ENCODE measurements at places on chromosomes 11 and 22.

- no peak for DNase-seq
Measured at GRCh38 chr22:48253573-48253972, 1491.1 kb downstream of the TBC1D22A start.

DNA sequence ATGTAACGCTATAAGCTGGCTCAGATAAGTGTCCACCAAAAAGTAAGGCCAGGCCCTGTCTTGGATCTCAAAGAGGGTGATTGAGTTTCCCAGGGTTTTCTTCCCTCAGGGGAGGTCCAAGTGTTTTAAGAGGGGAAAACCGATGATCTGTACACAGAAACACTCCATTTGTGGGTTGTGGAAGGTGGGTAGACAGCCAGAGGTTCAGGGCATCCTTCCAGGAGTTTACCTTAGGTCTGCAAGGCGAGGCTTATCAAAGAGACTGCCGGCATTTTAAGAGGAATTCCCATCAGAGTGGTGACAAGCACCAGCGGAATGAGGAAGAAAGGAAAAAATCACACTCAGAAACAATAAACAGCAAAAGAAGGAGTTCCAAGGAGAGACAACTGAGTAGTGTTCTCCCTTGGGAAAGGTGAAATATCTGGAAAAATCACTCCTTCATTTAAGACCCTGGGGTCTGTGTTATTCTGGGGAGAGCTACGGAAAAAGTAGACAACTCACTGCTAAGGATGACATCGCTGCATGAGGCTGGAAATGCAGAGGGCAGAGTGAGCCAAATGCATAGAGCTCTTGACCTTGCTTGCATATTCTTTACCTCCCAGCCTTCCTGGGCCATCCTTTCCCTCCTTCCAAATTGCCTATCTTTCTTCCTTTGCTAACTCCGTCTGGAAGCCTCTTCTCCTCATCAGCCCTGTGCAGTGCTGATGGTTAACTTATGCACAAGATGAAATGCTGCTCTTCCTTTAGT lies 22.1 kb upstream of the MMP7 start:
- DNase-seq: no peak

GRCh38 chr11:43685440-43685839 lies 4.9 kb downstream of the HSD17B12 start:
- DNase-seq: no peak

- no peak for DNase-seq
Measured at GRCh38 chr11:26573896-26574295, 1.8 kb upstream of the MUC15 start.

- no peak for DNase-seq
Measured at GRCh38 chr11:69485337-69486041, 4.0 kb downstream of the LINC01488 start.

DNA sequence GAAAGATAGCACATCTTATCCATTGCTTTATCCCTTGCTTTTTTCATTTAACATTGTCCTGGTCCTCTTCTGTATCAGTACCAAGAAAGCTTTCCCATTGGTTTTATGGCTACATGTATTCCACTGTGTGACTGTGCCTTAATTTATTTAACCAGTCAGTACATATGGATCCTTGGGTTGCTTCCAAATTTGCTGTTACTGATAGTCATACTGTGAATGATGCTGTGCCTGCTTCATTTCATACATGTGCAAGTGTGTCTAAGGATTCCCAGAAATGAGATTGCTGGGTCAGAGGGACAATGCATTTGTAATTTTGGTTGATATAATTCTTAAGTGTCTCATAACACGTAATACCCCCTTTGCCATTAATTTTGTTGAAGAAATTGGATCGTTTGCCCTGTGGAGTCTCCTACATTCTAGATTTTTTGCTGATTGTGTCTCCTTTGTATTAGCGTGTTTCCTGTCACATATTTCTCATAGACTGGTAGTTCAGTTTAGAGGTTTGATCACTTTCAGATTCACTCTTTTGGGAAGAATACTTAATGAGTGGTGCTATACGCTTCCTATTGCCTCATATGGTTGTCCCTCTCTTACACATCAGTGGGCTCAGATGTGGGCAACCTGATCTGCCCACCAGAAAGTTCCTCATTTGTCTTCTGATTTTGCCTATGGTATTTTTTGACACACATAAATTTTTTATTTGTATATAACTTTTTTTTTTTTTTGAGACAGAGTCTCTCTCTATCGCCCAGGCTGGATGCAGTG lies 35.3 kb downstream of the MYBPC3 start:
- DNase-seq: no peak

DNA sequence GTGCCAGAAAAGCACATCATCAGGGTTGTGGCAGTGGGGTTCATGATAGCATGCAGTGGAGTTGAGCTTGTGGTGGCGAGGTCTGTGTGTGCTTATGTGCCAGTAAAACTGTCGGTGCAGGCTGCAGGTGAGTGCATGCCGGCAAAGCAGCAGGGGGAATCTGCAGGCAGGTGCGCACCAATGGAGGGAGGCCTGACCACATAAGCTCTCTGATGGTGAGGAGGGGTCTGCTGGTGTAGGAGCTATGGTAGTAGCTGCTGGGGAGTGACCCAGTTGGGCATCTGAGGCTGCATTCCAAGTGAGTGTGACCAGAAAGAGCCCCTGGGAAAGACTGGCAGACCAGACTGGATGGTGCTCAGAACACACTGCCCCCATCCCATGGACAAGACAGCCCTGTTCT lies 121.5 kb downstream of the CNTN5 start:
- DNase-seq: no peak

All from stimulated activated CD8-positive, alpha-beta memory T cell treated with anti-CD3 and anti-CD28 coated beads, Interleukin-4, amount 100 ng/mL, for 24 hours (primary cell).